Foreskin melanocyte (primary cell): ENCODE measurements at places on chromosomes 1 and 21.

GRCh38 chr21:25912402-25912746, 177.6 kb downstream of the GABPA start:
- DNase-seq, result peak; percentile 29

DNA sequence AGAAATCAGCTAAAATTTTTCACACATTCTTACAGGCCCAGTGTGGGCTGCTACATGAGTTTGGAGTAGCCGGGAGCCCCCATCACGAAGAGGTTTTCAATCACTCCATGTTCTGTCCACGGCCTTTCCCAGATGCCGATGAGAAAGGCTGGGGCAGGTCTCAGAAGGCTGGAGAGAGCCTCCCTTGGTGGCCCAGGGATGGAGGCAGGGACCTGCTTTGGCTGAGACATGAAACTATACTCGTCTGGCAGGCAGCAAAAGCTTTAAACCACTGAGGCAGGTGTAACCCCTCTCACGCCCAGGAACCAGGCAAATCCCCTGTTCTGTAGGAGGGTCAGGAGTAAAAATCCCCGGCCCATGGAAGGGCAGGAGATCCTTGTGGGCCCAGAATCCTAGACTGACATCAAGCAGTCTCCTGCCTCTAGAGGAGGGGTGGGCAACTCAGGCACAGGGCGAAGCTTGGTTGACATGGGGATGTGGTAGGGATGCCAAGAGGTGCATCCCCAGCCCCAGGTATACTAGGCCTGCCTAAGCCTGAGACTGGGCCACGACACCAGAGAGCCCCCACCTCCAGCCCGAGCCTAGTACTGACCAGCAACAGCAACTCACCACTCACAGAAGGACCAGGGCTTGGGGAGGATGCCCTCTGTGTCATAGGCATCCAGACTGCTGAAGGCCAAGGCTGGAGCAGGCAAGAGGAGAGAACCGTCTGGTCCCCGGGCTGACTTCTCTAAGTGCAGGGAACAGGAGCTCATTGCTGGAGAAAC, 9.1 kb downstream of the MMEL1 start:
- no peak for DNase-seq

DNA sequence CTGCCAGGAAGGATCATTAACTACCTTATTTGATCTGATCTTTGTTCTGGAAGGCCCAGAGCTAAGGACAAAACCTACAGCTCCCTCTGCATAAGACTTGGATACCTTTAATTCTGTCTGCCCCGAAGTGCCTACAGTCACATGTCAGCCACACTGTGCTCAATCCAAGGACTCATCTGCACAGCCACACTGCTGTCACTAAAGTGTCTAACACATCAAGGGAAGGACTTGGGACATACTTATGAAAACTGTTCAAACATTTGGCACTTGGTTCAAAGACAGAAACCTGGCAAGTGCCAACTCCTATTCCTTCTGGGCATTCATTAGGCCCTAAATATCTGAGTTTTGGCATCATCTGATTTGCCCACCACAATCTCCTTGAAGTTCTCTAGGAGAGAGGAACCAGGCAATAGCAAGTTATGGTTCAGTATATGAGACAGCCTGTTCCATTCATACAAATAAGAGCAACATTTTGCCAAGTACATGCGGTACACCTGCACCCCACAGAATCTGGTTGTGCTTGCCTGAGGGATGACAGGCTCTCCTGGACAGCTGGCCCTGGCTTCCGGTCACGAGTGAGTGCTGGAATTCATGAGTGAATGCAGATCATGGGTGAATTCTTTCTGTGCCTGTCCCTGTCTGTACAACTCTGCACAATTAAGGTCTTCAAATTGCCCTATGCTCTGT, 105.9 kb downstream of the KCNK1 start:
- DNase-seq, result no peak

GRCh38 chr1:119141660-119142059, 1.2 kb upstream of the WARS2 start:
- no peak for DNase-seq

DNA sequence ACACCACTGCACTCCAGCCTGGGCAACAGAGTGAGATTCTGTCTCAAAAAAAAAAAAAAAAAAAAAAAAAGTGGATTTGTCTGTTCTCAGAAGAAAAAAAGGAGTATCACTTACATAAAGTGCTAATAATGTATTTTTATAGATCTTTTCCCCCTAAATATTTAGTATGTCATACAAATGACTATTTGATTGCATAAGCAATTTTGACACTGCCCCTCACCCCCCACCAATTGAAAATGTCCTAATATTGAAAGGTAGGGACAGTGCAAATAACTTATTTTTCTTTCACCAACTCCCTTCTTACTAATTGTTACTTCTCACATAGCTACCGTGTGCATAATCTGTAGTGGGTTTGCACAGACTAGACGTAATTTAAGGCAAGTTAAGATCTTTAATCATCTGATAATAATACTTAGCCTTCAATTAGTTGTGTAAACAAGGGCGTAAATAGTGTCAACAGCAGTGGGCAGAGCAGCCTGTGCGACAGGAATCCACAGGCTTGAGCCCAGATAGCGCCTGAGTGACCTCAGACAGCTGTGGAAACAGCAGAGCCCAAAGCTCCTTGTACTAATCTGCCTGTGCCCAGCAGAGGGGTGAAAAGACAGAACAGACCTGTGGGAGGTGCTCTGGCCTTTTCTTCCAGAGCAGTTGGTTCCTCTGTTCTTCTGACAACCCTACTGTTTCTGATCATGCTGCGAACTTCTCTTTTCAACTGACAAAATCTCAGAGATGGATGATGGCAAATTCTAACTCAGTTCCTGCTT, 4.5 kb upstream of the IER5 start:
- DNase-seq, result no peak

DNA sequence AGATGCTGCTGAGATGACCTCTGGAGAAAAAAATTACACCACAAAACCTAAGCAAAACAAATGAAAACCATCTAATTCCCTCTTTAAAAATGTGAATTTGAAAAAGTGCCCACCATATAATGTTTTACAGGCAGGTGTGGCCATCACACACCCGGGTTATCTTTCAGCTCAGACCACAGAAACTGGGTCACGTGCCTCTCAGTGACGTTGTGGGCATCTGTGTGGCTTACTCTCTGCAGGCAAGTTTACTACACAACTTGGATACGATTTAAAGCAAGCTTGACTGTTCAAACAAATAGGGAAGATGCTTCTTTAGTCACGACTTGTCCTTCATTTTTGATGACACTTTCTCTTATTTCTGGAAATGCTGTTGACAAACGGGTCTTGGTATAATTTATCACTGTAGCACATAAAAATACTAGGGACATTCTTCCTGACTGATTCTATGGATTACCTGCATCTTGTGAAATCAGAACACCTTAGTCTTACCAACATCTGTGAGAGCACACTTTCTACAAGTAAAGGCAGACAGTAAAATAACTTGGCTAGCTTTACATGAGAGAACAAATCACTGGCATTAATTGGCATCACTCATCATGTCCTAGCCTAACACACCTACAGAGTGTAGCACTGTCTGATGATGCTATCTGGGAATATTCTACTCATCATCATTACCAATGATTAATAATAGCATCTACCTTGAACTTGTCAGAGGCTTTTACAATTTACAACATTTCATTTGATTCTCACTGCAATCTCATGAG, 89.3 kb upstream of the EDEM3 start:
- DNase-seq, result no peak

GRCh38 chr1:100306735-100307313, 40.8 kb downstream of the RTCA start:
- no peak for DNase-seq

DNA sequence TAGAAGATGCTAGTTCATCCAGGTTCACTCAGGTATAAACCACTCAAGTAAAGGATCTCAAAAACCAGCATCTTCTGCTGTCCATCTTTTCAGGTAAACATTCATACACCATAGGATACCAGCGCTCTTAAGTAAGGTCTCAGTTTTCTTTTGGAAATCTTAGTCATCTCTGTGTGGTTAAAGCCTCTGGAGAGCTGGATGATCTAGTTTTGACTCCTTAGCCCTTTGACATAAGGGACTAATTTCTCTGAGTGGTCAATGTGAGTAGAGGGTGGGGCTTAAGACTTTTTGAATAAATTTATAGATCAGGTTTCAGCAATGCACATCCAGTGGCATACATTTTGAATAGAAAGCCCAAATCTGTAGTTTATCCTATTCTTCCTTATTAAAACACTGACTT, 92.3 kb downstream of the CTH start:
- DNase-seq, result no peak
